Suppressor macrophage treated with lipopolysaccharide for 4 hours (primary cell): ENCODE measurements at places on chromosomes 13 and 19.
A peak's percentile ranks its signal among the peaks of the same experiment; 100 is the strongest.

DNA sequence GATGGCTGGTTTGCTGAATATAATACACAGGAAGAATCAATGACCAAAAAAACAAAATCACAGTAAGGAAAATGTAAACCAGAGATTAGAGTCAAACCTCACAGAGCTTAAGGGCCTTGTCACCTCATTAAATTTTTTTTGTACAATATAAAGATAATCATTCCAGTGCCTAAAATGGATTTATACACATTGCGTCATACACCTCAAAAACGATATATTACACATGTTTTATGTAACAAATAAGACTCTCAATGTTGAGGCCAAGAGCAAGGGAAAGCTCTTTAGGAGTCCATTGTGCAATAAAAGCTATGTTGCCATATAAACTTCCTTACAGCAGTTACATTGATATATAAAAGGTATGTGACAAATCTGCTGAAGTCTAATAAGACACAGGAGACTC is 856.7 kb upstream of the SLITRK1 start:
- no peak for DNase-seq

DNA sequence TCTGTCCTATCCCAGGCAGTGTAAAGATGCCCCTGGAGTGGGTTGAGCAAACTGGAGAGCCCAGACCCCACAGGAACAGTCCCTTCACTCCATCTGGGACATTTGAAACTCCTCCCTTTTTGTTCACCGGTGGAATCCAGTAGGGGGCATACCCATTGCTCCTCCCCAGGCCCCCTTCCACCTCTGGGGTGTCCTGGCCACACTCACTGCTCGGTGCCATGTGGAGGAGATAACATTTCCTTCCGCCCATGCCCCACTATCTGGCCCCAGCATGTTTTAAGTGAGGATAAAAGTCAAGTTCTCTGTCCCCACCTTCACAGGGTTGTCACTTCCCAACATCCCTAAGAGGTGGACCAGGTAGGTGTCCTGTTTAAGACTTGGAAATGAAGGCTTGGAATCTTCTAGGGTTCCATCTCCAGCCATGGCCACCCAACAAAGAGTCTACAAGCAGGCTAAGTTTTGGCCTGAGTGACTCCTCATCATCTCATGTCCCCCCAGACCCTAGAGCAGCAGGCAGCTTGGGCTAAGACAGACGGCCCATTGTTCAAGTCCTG is 9.3 kb downstream of the ZNF526 start:
- DNase-seq = no peak

DNA sequence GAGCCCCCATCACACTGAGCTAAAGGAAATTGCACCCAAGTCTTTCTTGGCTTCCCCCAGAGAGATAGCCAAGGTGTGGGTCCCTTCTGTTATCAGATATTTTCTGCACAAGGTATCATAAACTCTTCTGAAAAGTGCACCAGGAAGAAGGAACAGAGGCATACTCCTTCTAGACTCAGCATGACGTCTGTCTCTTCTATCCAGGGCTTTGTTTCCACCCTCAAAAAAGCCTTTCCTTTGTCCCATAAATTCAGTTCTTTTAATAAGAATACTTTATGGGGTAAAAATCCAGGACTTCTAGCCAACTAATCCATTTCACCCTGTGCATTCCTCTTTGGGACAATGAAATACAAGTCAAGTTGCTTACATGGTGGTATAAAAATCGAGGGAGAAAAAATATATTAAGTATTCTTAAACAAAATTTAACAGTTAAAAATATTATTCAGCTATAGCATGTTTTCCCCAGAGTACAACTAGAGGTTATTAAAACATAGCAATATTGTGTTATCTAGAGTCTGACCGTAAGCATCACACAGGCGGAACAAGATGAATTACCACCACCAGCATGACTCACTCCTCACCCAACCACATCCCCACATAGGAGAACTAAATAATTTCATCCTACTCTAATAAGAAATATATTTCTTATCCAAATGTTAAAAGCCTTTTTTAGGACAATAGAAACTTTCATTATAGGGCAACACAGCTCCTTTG is 79.9 kb upstream of the GPC6 start:
- peak; percentile 1 for DNase-seq

GRCh38 chr13:69142101-69142500 is 965.5 kb upstream of the ATXN8OS start:
- DNase-seq = no peak

DNA sequence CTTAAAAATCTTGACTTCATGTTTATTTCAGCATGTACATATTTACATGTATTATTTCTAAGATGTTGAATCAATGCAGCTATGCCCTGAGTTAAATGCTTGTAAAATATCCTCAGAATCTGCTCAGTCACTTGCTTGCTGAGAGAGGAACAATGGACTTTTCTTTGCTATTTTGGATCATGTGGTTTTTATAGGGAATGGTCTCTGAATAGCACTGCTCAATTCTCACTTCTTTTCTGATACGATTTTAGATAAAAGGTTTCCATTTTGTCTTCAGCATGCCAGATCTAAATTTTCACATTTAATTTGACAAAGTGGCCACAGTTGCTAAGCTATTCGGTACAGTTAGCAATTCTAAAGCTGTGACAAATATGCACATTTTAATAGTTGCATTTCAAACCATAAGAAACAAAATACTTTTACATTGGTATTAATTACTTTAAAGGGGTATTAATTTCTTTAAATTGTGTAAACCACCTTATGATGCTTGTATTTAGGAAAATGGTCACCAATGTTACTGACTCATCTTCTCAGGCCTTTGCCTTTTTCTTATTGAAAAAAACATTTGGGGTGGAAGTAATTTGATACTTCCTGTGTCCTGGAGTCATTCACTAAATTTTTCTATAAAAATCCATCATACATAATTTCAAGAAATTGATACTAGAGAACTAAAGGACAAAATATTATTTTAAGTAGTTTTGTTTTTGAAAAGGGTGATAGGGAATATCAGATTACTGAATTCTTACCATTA is 113.5 kb downstream of the MYO16 start:
- no peak for DNase-seq

- DNase-seq = no peak
These were observed 154.2 kb downstream of the LHFPL6 start for GRCh38 chr13:39448834-39449233.

DNA sequence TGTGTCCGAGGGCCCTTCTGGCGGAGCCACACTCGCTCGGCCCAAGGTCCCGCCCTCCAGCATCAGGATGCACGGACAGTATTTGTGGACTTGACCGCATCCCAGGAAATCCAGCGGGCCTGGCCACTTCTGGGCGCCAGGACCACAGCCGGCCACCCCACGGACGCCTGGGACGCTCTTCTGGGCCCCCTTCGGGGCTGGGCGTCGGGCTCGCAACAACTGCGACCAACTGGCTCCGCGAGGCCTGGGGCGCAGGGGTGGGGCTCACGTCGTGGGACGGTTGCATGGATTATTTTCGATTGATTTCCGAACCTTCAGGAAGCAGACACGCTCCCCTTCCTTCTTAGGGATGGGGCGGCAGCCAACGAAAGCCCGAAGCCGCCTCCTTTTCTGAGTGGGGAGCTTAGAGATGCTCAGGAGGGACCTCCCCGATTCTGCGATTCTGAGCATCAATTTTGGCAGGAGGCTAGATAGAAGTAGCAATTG is 521 bp upstream of the NUP58 start:
- no peak for DNase-seq

DNA sequence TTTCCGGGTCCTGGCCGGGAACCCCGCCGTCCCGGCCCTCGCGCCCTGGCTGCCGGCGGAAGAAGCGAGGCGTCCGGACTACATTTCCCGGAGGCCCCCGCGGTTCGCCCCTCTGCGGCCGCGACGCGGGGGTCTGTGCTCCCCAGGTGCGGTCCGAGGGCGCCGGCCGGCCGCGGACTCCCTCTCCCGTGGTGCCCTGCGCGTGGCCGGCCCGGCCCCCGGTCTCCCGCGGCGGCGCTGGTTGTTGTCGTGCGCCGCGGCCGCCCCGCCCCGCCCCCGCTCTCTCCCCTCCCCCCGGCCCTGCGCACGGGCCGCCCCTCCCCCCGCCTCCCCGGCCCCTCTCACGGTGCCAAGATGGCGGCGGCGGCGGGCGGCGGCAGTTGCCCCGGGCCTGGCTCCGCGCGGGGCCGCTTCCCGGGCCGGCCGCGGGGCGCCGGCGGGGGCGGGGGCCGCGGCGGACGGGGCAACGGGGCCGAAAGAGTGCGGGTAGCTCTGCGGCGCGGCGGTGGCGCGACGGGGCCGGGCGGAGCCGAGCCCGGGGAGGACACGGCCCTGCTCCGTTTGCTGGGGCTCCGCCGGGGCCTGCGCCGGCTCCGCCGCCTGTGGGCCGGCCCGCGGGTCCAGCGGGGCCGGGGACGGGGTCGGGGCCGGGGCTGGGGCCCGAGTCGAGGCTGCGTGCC is at the start of gene KMT2B:
TSS of gene KMT2B (plus strand) at position 339 of the 680 bp plus-strand sequence. CDS start at position 355, 16 bp downstream.
- peak; percentile 22 for DNase-seq

GRCh38 chr13:53683608-53684007 is 655.0 kb downstream of the OLFM4 start:
- no peak for DNase-seq

GRCh38 chr13:20714161-20714560 is 10.7 kb downstream of the IL17D start:
- no peak for DNase-seq

DNA sequence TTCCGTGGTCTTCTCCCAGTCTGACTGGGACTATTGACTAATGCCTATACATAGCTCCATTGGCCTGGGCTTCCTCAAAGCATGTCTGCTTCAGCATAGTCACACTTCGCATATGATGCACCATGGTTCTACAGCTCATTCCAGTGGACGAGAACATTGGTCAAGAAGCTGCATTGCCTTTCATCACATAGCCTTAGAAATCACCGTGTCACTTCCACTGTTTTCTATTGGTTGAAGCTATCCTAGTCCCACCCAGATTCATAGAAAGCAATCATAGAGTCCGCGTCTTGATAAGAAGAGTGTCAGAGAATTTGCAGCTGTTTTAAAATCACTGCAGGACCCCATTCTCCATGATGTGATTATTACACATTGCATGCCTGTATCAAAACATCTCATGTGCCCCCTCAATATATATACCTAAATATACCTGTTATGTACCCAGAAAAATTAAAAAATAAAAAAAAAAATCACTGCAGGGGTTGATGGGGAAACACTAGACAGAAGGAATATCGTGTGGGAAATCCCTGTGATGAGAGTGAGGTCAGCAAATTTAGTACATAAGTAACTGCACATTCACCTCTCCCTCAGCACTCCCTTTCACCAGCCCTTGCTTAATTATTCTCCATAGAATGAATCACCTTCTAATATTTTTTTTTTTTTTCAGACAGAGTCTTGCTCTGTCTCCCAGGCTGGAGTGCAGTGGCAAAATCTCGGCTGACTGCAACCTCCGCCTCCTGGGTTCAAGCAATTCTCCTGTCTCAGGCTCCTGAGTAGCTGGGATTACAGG is 2.2 kb upstream of the ARHGAP33 start:
- DNase-seq = peak; percentile 31

GRCh38 chr13:101434486-101434885 is 18.0 kb upstream of the ITGBL1 start:
- DNase-seq = no peak

DNA sequence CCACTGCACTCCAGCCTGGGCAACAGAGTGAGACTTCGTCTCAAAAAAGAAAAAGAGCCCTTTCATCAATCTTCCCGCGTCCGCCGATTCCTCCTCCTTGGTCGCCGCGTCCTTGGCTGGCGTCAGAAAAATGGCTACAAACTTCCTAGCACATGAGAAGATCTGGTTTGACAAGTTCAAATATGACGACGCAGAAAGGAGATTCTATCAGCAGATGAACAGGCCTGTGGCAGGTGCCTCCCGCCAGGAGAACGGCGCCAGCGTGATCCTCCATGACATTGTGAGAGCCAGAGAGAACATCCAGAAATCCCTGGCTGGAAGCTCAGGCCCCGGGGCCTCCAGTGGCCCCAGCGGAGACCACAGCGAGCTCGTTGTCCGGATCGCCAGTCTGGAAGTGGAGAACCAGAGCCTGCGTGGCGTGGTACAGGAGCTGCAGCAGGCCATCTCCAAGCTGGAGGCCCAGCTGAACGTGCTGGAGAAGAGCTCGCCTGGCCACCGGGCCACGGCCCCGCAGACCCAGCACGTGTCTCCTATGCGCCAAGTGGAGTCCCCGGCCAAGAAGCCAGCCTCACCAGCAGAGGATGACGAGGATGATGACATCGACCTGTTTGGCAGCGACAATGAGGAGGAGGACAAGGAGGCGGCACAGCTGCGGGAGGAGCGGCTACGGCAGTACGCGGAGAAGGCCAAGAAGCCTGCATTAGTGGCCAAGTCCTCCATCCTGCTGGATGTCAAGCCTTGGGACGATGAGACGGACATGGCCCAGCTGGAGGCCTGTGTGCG is 2.1 kb upstream of the MISP3 start:
- DNase-seq = no peak

GRCh38 chr13:42614436-42615035 is 40.6 kb downstream of the TNFSF11 start:
- no peak for DNase-seq
